Osteoblast (primary cell): ENCODE measurements at places on chromosomes 3 and 15. TPM values are rescaled to one million over a fixed set of nuclear protein-coding genes. Genes with fewer than 3 reads are reported as not detected.

The TF gene
- total RNA-seq, result 0.36 and 0.88 TPM in 2 replicates

The COL6A5 gene
- total RNA-seq, result not detected in 2 replicates

The ERC2 gene
- 0.36 TPM in 1 of 2 replicates, not detected in the other for total RNA-seq

The TRIM42 gene
- total RNA-seq, result not detected in 2 replicates

The HRH1 gene
- 9.8 and 12.4 TPM in 2 replicates for total RNA-seq

The DLEC1 gene
- total RNA-seq, result under 0.01 and 0.29 TPM in 2 replicates

The TTLL13 gene
- total RNA-seq, result under 0.01 TPM in 2 replicates

The HGD gene
- under 0.01 TPM in 2 replicates for total RNA-seq

- no peaks in the 10 kb centered on the region for H3K36me3 ChIP-seq
- H3K4me1 ChIP-seq, result peaks cover 15% of the 10 kb centered on the region
- DNase-seq, result peak; percentile 95
- H3K27ac ChIP-seq, result no peak overlapping the region
These were observed 14.8 kb downstream of the MYL3 start for GRCh38 chr3:46848271-46849044.

GRCh38 chr3:78801926-78802561 lies 965.8 kb downstream of the ROBO1 start:
- H3K4me1 ChIP-seq, result no peaks in the 10 kb centered on the region
- H3K36me3 ChIP-seq, result no peaks in the 10 kb centered on the region

DNA sequence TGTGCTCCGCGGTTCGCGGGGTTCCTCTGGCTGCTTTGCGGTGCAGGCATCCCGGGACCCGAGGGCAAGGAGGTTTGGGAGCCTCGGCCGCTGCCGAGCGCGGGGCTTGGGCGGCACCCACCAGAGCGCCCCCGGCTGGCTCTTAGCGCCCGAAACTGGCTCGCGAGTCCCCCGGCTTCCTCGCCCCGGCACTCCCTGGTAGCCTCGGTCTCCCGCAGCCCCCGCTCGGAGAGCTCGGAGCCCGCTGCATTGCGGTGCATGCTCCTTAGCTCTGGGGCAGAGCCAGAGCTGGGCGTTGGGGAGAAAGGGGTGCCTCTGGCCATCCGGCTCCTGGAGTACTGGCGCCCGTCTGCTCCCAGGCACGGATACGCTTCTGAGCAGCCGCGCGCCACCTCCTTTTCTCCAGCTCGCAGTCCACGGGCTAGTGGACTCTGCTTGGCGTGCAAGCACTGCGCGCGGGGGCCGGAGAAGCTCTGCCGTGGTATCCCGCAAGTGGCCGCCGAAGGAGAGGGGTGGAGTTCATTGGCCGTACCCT lies 753 bp downstream of the EPHB1 start:
- H3K36me3 ChIP-seq, result no peaks in the 10 kb centered on the region
- H3K4me3 ChIP-seq, result peak overlapping the region; percentile 75
- DNase-seq, result peak; percentile 85
- H3K4me1 ChIP-seq, result peaks cover 12% of the 10 kb centered on the region
- H3K27me3 ChIP-seq, result peaks cover 26% of the 10 kb centered on the region
- no peak overlapping the region for H3K27ac ChIP-seq

GRCh38 chr15:35209838-35210237 lies 124.7 kb upstream of the NANOGP8 start:
- no peak overlapping the region for H3K27ac ChIP-seq
- no peak for DNase-seq
- no peaks in the 10 kb centered on the region for H3K27me3 ChIP-seq
- H3K36me3 ChIP-seq, result no peaks in the 10 kb centered on the region

DNA sequence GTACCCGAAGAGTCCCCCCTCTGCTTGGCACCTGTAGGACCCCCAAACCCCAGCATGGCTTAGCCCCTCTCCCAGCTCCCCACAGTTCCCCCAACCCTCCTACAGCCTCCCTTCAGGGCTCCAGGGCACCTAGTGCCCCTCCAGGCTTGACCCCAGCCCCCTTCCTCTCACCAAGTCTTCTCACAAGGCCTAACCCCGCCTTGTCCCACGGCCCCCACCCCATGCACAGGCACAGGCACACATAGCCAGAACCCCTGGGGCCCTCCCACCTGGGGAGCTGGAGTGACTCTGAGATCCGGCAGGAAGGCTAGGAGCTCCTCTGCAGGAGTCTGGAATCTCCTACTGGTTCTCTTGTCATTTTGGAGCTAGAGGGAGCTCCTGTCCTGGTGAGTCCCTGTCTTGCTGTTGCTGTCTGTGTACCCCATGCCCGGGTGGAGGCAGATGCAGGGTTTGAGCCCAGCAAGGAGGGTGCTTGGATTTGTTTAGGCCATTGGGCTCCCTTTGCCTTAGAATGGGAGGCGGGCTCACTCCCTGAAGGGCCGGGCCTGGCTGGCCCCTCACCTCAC lies 39.6 kb downstream of the KLF13 start:
- H3K4me3 ChIP-seq, result peak overlapping the region; percentile 25
- H3K4me1 ChIP-seq, result peaks cover 10% of the 10 kb centered on the region
- H3K27me3 ChIP-seq, result no peaks in the 10 kb centered on the region
- no peaks in the 10 kb centered on the region for H3K36me3 ChIP-seq

GRCh38 chr3:48505146-48505545 lies 1.2 kb upstream of the SHISA5 start:
- DNase-seq, result peak; percentile 39
- H3K36me3 ChIP-seq, result peaks cover 5% of the 10 kb centered on the region
- H3K4me3 ChIP-seq, result no peak overlapping the region
- H3K27me3 ChIP-seq, result no peaks in the 10 kb centered on the region
- H3K27ac ChIP-seq, result no peak overlapping the region

DNA sequence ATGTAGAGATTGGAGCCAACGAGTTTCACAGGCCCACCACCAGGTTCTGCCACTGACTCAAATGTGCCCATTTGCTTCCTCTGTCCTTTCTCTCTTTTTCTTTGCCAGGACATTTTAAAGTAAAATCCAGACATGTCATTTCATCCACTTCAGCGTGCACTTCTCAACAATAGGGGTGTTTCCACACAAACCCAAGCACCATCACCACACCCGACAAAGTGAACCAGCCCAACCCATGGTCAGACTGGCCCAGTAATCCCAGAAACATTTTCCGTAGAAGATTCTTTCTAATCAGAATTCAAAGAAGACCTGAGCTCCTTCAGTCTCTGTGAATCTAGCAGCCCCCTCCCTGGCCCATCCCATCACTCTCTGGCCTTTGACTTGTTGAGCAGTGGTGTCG lies 13.4 kb downstream of the CFAP100 start:
- H3K4me1 ChIP-seq, result no peaks in the 10 kb centered on the region
- no peak overlapping the region for H3K4me3 ChIP-seq
- no peaks in the 10 kb centered on the region for H3K36me3 ChIP-seq
- no peak overlapping the region for H3K27ac ChIP-seq
- no peak for DNase-seq

- no peaks in the 10 kb centered on the region for H3K27me3 ChIP-seq
- peaks cover 2% of the 10 kb centered on the region for H3K4me1 ChIP-seq
- no peak overlapping the region for H3K4me3 ChIP-seq
- no peak overlapping the region for H3K27ac ChIP-seq
These were observed 274.1 kb upstream of the CTNNB1 start for GRCh38 chr3:40925231-40925630.

DNA sequence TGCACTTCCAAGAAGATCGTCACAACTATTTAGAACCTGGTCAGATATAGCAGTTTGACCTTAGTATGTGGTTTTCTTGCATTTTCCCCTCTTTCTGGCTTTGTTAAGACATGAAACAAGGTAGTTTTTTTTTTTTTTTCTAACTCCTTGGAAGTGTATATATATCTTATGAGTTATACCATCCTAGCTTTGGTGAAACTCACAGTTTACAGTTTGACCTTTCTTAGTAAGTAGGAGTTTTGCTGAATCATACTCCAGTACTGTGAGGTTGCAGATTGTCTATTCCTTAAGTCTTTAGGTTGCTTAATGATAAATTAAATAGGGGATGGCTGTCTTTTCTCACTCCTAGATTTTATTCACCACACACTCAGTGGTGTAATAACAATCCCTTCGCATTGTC lies 325.0 kb downstream of the RBMS3 start:
- H3K4me1 ChIP-seq, result peaks cover 7% of the 10 kb centered on the region
- H3K27me3 ChIP-seq, result no peaks in the 10 kb centered on the region
- no peak overlapping the region for H3K4me3 ChIP-seq
- no peaks in the 10 kb centered on the region for H3K36me3 ChIP-seq
- peak overlapping the region; percentile 20 for H3K27ac ChIP-seq

DNA sequence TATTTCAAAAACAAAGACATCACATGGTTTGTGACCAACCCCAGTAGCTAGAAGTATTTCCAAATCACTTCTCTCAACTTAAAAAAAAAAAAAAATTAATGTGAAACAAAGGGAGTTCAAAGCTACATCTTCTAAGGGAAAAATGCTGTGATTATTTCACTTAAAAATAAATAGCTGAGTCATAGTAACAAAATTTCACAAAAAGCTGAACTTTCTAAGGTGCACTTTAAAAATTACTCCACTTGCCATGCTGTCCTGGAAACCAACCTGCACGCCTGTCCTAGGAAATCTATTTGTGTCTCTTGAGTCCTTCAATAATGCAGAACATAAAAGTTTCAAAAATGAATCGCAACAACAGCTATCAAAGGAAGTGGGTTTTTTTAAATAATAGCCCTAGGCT lies 1.8 kb downstream of the ACAP2 start:
- no peaks in the 10 kb centered on the region for H3K36me3 ChIP-seq
- H3K4me1 ChIP-seq, result peaks cover 11% of the 10 kb centered on the region
- H3K27me3 ChIP-seq, result no peaks in the 10 kb centered on the region
- H3K4me3 ChIP-seq, result peak overlapping the region; percentile 86
- DNase-seq, result peak; percentile 53

GRCh38 chr15:99486371-99487336 lies 79.1 kb upstream of the MEF2A start:
- H3K27me3 ChIP-seq, result peaks cover 7% of the 10 kb centered on the region
- DNase-seq, result peak; percentile 88
- peak overlapping the region; percentile 68 for H3K27ac ChIP-seq
- H3K4me1 ChIP-seq, result peaks cover 12% of the 10 kb centered on the region

GRCh38 chr3:113908133-113908532 lies 39.7 kb upstream of the ZDHHC23 start:
- no peak overlapping the region for H3K27ac ChIP-seq
- no peaks in the 10 kb centered on the region for H3K27me3 ChIP-seq
- no peak overlapping the region for H3K4me3 ChIP-seq
- H3K36me3 ChIP-seq, result no peaks in the 10 kb centered on the region
- no peak for DNase-seq
- no peaks in the 10 kb centered on the region for H3K4me1 ChIP-seq
